ENCODE measurements at places on chromosomes 1 and 21. TPM values are rescaled to one million over a fixed set of nuclear protein-coding genes. Genes with fewer than 3 reads are reported as not detected.

The TPTE gene
- not detected for total RNA-seq

The TMEM51 gene
- 0.94 TPM for total RNA-seq

The OR2L3 gene
- 2.8 TPM for total RNA-seq

The ILDR2 gene
- total RNA-seq: 30.4 TPM

The RWDD3 gene
- 17.8 TPM for total RNA-seq

The ITLN2 gene
- total RNA-seq: not detected
